T-helper 17 cell (primary cell): ENCODE measurements at places on chromosomes 7 and 10. TPM values are rescaled to one million over a fixed set of nuclear protein-coding genes. Genes with fewer than 3 reads are reported as not detected.

DNA sequence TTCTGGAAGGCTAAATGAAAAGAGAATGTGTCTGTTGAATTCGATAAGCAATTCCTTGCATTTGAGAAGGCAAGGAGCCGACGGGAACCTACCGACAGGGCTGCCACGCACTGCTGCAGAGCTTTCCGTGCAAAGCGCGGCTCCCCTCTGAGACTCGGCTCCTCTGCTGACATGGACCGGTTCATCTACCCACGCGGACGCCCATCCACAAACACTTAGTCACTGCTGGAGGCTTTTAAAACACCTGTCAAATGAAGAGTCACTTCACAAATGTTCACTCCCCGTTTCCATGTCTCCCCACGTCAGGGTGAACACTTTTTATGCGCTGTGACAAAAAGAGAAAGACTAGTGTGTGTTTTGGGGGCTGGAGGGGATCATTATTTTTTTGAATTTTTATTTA is 32.0 kb downstream of the AMZ1 start:
- no peak for DNase-seq
- H3K4me3 ChIP-seq, result no peak overlapping the region
- H3K4me1 ChIP-seq, result peaks cover 23% of the 10 kb centered on the region

DNA sequence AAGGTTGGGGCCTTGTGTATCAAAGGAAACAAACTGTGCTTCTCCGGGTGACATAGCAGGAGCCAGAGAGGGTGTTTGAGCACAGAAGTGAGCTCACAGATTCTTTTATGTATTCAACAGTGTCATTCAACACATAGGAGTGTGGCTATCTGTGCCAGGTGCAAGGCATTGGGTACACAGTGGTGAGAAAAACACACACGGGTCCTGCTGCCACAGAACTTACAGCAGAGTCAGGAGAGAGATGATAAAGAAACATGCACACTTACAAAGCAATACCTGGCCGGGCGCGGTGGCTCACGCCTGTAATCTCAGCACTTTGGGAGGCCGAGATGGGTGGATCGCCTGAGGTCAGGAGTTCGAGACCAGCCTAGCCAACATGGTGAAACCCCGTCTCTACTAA is 16.3 kb upstream of the ECHDC3 start:
- H3K27ac ChIP-seq, result no peak overlapping the region
- no peak overlapping the region for H3K4me3 ChIP-seq
- H3K36me3 ChIP-seq, result peaks cover 7% of the 10 kb centered on the region
- H3K27me3 ChIP-seq, result peaks cover 17% of the 10 kb centered on the region

ADAM12 gene
- total RNA-seq, result 36.6 TPM

C7orf57 gene
- 0.30 TPM for total RNA-seq

- H3K4me1 ChIP-seq, result no peaks in the 10 kb centered on the region
- peak overlapping the region; percentile 12 for H3K27ac ChIP-seq
- peak overlapping the region; percentile 43 for H3K4me3 ChIP-seq
- H3K36me3 ChIP-seq, result no peaks in the 10 kb centered on the region
- DNase-seq, result no peak
Measured at GRCh38 chr10:85741626-85742300, 624.8 kb downstream of the GRID1 start.
